Regular cardiac myocyte (primary cell): ENCODE measurements at places on chromosomes 7 and 10. TPM values are rescaled to one million over a fixed set of nuclear protein-coding genes. Genes with fewer than 3 reads are reported as not detected.

VENTX gene
- not detected in 2 replicates for total RNA-seq

VPS37D gene
- total RNA-seq: 2.3 and 5.9 TPM in 2 replicates

LRRTM3 gene
- total RNA-seq: under 0.01 TPM in 1 of 2 replicates, not detected in the other

NEUROD6 gene
- not detected in 2 replicates for total RNA-seq

ABCA13 gene
- under 0.01 and 0.56 TPM in 2 replicates for total RNA-seq

TACR2 gene
- total RNA-seq: 0.19 and 0.85 TPM in 2 replicates

OR6V1 gene
- not detected in 2 replicates for total RNA-seq

SPDYE8 gene
- not detected in 2 replicates for total RNA-seq

CHCHD3 gene
- 73.3 and 119 TPM in 2 replicates for total RNA-seq

HMX2 gene
- not detected in 2 replicates for total RNA-seq

ZNF316 gene
- 15.5 and 15.7 TPM in 2 replicates for total RNA-seq

CYP2C18 gene
- not detected in 2 replicates for total RNA-seq

ZNF853 gene
- total RNA-seq: 0.19 and 0.28 TPM in 2 replicates

FFAR4 gene
- not detected in 2 replicates for total RNA-seq

RBAK gene
- total RNA-seq: 9.4 and 9.9 TPM in 2 replicates

CCDC136 gene
- 2.9 and 7.6 TPM in 2 replicates for total RNA-seq

TRIM50 gene
- total RNA-seq: not detected in 2 replicates

AGMO gene
- 5.9 and 6.2 TPM in 2 replicates for total RNA-seq

TMEM184A gene
- total RNA-seq: under 0.01 and 0.19 TPM in 2 replicates

SLC39A12 gene
- total RNA-seq: not detected in 2 replicates

AIFM2 gene
- total RNA-seq: 6.8 and 7.9 TPM in 2 replicates

EPO gene
- total RNA-seq: not detected in 2 replicates

DNAJC12 gene
- total RNA-seq: 9.6 and 9.8 TPM in 2 replicates

SCIN gene
- total RNA-seq: 0.19 and 0.56 TPM in 2 replicates

AGBL3 gene
- 0.96 and 2.5 TPM in 2 replicates for total RNA-seq

PTF1A gene
- total RNA-seq: not detected in 2 replicates

SLC37A3 gene
- total RNA-seq: 72.1 and 85.1 TPM in 2 replicates

NPY gene
- not detected in 2 replicates for total RNA-seq

LHPP gene
- 10.7 and 11.1 TPM in 2 replicates for total RNA-seq

MYO1G gene
- under 0.01 TPM in 2 replicates for total RNA-seq

AMZ1 gene
- under 0.01 and 1.4 TPM in 2 replicates for total RNA-seq

KCP gene
- 0.19 and 1.4 TPM in 2 replicates for total RNA-seq

NPTX2 gene
- 2.9 and 5.4 TPM in 2 replicates for total RNA-seq

GNGT1 gene
- under 0.01 TPM in 1 of 2 replicates, not detected in the other for total RNA-seq

MAGI2 gene
- total RNA-seq: 3.3 and 7.9 TPM in 2 replicates

PON1 gene
- total RNA-seq: not detected in 2 replicates

TFPI2 gene
- 417 and 931 TPM in 2 replicates for total RNA-seq

NUTM2A gene
- total RNA-seq: 0.28 and 0.58 TPM in 2 replicates

STK31 gene
- total RNA-seq: under 0.01 TPM in 2 replicates
